ENCODE measurements at places on chromosomes 5 and 9.
A peak's percentile ranks its signal among the peaks of the same experiment; 100 is the strongest.

- DNase-seq = no peak
Measured at GRCh38 chr9:120663380-120663779, 50.9 kb downstream of the MEGF9 start.

DNA sequence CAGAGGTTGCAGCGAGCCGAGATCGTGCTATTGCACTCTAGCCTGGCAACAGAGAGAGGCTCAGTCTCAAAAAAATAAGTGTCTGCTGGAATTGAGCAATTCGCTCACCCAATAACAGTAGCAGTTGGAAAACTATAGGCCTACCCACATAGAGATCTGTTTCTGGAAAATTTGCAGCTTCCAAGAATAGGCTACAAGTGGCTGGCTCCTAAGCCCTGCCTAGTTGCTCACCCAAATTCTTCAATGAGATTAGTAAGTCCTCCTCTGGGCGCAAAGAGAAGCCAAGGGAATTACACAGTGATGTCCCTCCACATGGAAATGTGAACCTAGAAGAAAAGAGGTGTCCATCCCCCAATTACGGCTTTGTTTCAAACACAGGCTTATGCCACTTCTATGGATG is 42.6 kb upstream of the RNF38 start:
- DNase-seq = no peak

DNA sequence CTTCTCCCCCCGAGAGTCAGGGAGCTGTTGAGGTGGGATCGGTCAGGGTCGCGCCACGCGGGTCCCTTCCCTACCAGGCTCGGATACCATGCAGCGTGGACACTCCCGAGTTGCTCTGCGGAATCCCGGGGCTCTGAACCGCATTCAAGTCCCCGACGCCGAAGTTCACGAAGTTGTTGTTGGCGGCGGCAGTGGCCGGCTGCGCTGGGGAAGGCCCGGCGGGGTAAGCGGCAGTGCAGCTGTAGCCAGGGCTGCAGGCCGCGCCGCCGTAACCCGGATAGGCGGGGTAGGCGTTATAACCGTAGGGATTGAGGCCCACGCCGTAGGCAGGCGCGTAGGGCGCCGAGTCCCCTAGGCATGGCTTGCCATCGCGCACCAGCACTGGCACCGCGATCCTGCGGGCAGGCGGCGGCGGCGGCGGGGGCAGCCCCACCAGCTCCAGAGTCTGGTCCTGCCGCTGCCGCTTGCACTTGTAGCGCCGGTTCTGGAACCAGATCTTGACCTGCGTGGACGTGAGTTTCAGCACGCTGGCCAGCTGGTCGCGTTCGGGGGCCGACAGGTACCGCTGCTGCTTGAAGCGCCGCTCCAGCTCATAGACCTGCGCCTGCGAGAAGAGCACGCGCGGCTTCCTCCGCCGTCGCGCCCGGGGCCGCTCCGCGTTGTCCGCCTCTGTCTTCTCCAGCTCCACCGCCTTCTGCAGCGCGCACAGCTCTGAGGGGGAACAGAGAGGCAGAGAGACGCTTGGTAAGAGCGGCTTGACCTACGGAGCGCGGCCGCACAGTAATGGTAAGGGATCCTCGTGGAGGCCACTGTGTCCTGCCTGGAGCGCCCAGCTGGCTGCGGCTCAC is 2.3 kb downstream of the NKX2-5 start:
- DNase-seq = no peak

DNA sequence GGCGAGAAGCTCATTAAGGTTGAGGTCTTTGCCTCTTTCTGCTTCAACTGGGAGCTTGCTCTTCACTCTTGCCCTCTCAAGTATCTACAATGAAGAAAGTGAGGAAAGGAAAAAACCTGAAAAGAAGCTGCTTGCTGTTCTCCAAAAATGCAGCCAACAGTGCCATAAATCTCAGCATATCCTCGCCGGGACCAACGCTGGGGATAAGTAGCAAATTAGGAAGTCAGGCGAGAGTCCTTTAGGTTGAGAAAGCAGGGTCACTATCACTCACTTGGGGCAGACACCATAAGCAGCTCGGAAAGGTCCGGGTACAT is 399 bp downstream of the NUP155 start:
- DNase-seq = no peak

DNA sequence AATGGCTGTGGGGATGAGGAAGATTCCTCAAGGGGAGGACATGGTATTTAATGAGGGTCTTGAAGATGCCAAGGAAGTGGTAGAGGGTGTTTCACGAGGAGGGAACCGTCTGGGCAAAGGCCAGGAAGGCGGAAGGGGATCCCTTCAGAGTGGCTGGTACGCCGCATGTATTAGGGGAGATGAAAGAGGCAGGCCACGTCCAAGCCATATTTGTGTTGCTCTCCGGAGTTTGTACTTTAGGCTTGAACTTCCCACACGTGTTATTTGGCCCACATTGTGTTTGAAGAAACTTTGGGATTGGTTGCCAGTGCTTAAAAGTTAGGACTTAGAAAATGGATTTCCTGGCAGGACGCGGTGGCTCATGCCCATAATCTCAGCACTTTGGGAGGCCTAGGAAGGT is 1.2 kb downstream of the FXN start:
- DNase-seq = no peak

GRCh38 chr5:175290379-175290778 is 153.6 kb downstream of the DRD1 start:
- no peak for DNase-seq

DNA sequence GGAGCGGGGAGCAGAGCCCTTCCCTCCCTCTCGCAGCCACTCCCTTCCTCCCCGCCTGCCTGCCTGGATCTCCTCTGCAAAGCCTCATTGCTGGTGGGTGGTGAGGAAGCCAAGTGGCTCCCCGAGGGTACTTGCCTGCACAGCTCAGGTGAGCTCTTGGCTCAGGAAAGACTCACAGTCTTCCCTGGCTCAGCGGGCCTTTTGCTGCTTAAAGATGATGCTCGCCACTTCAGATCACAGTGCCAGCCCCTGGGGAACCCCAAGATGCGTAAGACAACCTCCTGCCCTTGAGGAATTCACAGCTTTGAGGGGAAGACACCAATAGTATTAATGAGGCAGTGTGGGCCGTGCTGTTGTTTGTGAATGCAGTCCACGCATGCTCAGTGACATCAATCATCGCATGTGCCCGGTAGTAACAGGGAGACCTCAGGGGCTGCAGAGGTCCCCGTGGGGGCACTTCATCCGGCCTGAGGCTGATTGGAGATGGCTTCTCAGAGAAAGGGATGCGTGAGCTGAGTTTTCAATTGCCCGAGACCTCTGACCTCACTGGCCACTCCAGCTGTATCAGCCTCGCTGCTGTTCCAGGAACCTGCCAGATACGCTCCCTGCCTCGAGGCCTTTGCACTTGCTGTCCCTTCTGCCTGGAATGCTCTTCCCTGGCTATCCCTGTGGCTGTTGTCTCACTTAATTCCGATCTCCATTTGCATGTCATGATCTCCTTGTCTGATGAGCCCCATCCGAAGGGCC is 36.8 kb downstream of the ERGIC1 start:
- DNase-seq = peak; percentile 80

DNA sequence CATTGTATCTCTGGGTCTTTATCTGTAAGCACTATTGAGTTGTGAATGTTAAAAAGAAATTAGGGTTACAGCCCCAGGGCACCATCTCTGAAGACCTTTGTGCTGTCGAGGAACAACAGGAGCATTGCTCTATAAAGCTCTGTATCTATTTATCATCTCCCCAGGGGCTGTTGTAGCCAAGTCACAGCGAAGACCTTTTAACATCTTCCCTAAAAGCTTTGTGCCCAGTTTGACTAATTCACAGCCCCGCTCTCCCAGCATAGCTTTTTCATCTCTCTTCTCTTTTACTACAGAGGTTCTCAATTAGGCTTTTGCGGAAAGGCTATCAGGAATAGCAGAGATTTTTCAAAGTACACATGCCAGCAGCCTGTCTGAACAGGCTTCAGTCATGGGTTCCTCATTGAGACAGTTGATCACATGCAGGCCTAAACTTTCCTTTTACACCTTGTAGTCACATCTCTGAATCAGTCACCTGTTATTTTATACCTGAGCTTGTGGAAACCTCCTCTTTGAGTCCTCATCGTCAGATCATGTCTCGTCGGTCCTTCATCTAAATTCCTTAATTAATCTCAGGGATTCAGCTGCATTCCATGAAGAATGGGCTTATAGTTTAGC is 140.5 kb downstream of the NPR3 start:
- no peak for DNase-seq

- no peak for DNase-seq
Measured at GRCh38 chr9:92180669-92181181, 65.5 kb upstream of the SPTLC1 start.

DNA sequence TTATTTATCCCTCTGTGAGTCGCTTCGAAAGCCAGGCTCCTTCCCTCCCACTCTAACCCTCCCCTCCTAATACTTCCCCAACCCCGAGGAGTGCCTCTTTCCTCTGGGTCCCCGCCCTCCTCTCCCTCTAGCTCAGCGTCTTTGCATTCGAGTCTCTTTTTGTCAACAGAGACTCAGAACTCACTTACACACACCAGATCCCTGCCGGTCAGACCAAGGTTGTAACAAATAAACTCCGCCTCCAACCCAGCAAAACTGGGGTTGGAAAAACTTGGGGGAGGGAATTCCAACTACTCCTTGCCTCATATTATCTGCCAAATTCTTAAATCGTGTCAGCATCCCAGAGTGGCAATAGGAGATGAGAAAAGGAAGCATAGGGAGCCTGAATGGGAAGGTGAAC is at the start of gene HTR1A:
TSS of gene HTR1A (minus strand) at position 167 of the 400 bp plus-strand sequence. CDS start 726 bp downstream, outside the sequence.
- DNase-seq = no peak

DNA sequence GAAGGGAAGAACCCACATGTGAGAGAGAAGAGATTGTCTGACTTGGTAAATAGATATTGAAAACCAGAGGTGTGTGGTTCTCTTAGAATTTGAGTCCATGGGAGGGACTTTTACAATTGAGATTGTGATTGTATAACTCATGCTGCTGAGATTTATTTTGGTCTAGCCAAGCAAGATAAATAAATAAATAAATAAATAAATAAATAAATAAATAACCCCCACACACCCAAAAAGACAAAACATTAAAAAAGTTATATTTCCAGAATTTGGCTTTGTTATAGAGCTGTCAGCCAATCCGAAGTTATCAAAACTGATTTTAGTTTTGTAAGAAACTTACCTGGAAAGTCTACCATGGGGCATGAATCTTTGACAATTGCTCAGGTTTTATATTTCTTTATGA is 416.6 kb downstream of the ZSWIM6 start:
- DNase-seq = no peak

GRCh38 chr5:624951-625230 is 12.8 kb downstream of the CEP72 start:
- no peak for DNase-seq

GRCh38 chr5:181107699-181108098 is 23.3 kb downstream of the OR2V1 start:
- DNase-seq = no peak

GRCh38 chr9:98551511-98552286 is 157.0 kb downstream of the GABBR2 start:
- no peak for DNase-seq

GRCh38 chr9:106885451-106885850 is 22.5 kb downstream of the ZNF462 start:
- DNase-seq = peak; percentile 13

- peak; percentile 85 for DNase-seq
Measured at GRCh38 chr5:149656576-149657182, 73.4 kb upstream of the PPARGC1B start.

GRCh38 chr5:66406761-66407336 is 189.3 kb upstream of the MAST4 start:
- DNase-seq = no peak

DNA sequence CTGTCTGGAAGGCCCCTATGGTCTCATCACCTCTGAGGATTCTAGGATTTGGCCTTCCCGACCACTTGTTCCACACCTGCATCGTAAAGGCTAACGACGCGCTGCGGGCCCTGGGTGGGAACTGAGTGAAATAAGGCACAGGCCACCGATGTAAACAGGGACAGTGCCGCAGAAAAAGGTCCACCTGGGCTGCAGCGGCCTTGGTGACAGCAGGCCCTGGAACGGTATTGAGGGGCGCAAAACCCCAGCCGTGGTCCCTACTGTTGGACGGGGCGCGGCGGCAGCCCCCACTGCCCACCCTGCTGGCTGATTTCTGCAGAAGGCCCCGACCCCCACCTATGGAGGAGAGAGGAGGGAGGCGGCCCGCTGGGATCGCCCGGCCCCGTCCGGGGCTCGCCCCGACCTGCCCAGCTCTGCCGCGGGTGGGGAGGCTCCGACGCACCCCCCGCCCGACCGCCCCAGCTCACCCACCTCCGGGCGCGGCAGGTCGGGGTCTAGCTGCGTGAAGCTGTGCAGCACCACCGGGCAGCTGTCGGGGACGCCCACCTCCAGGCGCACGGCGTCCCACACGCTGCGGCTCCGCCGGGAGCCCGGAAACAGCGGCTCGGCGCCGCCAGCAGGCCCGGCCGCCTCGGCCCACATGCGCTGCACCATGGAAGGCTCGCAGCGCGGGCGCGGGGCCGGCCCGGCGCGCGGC is 391 bp downstream of the RALGDS start:
- DNase-seq = no peak

- DNase-seq = no peak
Measured at GRCh38 chr9:30522061-30522460, 1862.4 kb upstream of the ACO1 start.

GRCh38 chr5:54309276-54309675 is 1.1 kb downstream of the ARL15 start:
- no peak for DNase-seq

GRCh38 chr5:181120306-181120705 is 10.7 kb downstream of the OR2V1 start:
- no peak for DNase-seq

DNA sequence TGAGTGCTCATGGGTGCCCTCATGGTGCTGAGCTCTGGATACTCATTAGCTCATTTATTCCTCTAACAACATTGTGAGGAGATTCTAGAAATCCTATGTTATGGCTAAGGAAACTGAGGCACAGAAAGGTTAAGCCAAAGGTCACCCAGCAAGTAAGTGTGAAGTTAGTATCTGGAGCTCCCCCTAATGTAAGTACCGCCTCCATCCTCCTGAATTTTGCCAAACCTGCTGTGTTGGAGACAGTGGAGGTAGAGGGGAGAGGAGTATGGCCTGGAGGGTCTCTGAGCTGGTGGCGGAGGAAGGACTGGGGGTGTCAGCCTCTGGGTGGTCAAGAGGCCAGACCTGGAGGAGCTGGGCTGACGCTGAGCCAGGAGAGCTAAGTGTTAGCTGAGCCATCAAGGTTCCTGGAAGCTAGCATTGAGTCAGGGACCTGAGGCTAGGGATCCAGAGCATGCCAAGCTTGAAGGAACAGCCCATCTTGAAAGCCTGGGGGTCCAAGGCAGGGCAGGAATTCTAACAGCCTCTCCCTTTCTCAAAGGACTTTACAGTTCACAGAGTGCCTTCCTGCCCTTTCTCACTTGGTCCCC is 114.8 kb downstream of the RGS3 start:
- no peak for DNase-seq

All from inflammatory macrophage treated with lipopolysaccharide for 1 hour (primary cell).